ENCODE measurements at places on chromosomes 16 and 17.
A peak's percentile ranks its signal among the peaks of the same experiment; 100 is the strongest.

DNA sequence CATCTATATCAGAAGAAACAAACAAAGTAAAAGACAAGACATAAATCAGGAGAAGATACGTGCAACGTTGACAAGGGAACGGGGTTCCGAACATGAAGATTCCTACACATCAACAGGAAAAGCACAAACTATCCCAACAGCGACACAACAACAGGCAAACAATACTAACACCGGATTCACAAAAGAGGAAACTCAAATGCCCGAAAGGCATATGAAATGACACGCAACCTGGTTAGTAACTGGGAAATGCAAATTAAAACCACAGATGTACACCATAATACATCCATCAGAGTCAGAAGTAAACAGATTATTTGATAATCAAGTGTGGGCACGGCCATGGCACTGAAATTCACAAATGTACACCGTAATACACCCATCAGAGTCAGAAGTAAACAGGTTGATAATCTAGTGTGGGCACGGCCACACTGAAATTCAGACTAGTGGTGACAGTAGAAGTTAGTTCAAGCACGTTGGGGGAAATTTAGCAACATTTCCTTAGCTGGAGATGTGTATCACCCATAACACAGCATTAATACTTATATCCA lies 171.9 kb upstream of the RPH3AL start:
- no peak for DNase-seq

GRCh38 chr17:77735081-77735565 lies 223.4 kb upstream of the TNRC6C start:
- DNase-seq, result no peak

- DNase-seq, result no peak
Measured at GRCh38 chr17:34163646-34164045, 91.4 kb upstream of the CCL2 start.

DNA sequence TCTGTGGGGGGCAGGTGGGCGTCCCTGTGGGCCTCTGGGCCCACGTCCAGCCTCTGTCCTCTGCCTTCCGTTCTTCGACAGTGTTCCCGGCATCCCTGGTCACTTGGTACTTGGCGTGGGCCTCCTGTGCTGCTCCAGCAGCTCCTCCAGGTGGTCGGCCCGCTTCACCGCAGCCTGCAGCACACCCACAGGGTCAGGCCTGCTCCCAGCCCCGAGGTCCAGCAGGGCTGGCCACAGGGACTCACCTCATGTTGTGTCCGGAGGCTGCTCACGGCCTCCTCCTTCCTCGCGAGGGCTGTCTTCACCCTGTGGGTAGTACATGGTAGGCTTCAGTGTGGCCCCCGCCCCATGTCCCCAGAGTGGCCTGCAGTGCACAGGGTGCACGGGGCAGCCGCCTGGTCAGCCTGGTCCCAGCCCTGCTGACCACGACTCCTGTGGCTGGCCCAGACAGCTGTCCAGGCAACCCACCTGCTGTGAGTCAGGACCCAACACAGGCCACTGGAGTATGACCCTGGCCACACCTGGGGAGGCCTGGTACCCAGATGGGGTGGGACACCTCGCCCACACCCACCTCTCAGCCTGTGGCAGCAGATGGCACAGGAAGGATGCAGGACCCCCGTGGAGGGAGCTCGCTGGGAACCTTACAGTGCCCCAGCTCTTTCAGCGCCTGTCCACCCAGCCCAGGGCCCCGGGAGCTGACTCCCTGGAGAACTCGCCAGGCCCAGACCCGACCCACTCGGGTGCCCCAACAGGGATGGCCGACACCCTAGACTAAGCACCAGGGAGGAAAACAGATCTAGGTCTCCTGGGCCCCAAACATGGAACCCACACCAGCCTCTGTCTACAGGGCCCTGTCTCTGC lies 23.9 kb upstream of the AATK start:
- no peak for DNase-seq

DNA sequence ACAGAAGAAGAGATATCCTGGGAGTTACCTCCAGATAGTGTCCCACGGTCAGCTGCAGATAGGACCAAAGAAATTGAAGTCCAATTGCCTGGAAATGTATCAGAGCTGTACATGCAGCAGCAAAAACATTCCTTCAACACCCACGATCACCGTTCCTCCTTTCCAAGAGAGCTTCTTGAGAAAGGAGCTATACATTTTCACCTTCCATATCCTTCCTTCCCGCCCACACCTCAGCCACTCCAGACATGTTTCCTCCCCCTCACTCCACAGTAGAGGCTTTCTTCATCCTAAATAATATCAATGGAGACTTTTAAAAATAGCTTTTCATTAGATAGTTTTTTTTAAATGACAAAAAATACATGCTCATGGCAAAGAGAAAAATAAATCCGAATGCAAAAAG lies 87.6 kb downstream of the HS3ST2 start:
- DNase-seq, result no peak

GRCh38 chr16:16143038-16143763 lies 80.1 kb downstream of the ABCC6 start:
- no peak for DNase-seq

DNA sequence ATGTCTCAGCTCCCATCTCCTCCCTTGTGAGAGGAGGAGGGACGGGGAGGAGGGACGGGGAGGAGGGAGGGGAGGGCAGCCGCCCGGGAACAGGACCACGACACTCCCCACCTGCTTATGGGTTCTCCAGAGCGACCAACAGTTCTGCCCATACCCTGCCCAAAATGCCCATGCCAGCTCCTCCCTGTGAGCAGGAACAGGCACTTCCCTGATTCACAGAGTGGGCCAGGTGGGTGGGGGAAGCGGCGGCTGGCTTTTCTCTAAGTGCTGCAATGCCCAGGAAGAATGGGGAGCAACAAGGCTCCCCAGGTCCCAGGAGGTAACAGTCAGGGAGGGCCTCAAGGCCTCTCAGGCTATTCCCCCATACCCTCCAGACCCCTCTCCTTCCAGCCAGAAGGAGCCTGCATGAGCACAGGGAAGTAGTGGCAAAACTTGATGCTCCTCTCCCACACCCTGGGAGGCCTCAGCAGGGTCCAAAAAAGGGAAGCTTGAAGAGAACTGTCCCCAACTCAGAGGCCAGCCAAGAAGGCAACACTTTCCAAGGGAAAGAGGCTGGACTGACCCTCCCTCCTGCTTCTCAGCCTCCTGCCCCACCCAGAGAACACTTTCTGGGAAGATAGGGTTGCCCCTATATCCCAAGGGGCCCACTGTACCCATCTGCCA lies 53.8 kb downstream of the MYO18A start:
- DNase-seq, result no peak

- peak; percentile 45 for DNase-seq
Measured at GRCh38 chr17:50087246-50087911, 7.8 kb upstream of the PDK2 start.

DNA sequence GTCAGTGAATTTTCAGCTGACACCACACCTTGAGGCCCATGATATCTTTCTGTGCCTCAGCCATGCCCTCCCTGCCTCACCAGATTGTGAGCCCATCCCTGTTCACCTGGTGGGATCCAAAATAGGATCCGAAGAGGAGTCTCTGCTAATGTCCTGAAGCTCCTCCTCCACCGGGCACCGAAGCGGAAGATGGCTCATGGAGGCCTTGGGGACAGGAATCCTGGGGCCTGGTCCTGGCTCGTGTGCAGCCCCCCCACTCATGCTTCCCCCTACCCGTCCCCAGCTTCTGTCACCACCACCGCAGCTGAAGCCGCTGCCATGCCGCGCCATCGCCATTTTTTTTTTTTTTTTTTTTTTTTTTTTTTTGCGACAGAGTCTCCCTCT lies 1683.4 kb downstream of the TP53TG3F start:
- no peak for DNase-seq

DNA sequence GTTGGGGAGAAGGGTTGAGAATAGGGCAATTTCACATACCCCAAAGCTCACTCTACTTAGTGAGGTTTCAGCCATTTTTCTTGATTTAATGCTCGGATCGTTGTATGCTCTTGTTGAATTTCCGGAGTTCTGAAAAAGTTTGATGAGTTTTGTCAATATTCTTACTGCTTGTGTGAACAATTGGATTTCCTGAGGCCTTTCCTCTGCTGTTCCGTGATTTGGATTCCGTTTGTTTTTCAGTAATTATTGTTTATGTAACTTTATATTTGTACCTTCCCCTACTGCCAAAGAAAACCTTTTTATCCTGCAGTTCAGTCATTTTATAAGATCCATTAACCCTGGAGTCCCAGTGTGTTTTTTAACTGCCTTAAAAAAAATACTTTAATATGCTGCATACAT lies 62.9 kb downstream of the PHKB start:
- DNase-seq, result no peak

DNA sequence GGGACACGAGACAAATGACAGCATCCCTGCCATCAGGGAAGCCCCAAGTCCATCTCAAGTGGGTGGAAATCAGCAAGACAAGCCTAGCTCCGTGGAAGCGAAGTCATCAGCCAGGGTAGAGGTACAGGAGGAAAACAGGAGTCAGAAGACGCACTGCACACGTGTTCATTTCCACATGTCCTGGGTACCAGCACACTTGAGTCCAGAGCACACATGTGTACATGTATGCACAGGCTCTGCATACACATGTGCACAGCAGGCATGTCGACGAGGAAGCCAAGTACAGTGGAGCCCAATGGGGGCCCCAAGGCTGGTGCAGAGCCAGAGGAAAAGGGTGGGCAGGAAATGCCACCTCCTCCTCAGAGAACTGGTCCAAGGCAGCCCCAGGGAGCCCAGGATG lies 75.9 kb downstream of the ZNF423 start:
- DNase-seq, result no peak

DNA sequence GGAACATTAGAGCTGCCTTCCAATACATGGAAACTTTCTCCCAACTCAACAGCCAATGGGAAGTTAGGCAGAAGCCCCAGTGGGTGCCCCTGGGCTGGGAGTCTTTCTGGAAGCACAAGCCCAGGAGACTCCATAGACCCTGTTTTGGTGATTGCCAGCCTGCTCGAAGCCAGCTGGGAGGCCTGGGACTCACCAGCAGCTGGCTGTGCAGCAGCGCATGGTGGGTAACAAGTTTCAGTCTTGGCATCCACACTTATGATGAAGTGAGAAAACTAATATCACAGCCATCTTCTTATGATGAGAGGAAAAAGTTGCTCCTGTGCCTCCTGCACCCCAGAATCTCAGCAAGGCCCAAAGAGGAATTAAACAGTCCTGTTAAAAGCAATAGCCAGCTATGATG lies 522.5 kb upstream of the CDH5 start:
- no peak for DNase-seq

DNA sequence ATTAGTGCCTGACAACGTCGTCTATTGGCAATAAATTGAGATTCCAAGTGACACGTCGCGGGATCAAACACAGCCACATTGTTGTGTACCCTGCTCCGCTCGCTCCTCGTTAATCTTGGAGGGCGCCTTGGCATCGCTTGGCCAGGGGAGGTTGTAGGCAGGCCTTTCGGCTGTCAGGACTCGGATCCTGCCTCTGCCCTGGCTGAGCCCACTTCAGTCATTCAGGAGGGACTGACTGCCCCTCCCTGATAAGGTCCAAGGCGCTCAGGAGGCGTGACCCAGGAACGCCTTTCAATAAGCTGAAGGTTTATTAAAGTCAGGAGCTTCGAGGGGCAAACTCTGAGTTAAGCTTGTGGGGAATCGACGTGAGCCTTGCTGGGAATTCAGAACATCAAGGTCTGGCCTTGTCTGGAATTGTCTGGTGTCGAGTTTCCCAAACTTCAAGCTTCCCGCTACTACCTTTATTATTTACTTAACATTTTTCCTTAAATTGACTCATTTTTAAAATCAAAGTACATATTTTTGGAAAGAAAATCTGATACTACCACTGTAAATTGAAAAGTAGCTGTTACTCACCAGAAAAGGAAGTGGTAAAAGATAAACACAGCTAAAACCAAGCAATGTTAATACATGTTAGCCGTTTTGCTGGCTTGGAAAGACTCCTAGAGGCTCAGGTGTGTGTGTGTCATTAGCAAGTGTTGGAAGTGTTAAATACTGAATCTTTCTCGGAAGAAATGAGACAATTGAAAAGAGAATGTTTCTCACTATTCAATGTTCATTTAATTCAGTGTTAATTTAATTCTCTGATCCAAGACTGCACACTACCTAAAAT lies 5.3 kb upstream of the IRX3 start:
- DNase-seq, result no peak

DNA sequence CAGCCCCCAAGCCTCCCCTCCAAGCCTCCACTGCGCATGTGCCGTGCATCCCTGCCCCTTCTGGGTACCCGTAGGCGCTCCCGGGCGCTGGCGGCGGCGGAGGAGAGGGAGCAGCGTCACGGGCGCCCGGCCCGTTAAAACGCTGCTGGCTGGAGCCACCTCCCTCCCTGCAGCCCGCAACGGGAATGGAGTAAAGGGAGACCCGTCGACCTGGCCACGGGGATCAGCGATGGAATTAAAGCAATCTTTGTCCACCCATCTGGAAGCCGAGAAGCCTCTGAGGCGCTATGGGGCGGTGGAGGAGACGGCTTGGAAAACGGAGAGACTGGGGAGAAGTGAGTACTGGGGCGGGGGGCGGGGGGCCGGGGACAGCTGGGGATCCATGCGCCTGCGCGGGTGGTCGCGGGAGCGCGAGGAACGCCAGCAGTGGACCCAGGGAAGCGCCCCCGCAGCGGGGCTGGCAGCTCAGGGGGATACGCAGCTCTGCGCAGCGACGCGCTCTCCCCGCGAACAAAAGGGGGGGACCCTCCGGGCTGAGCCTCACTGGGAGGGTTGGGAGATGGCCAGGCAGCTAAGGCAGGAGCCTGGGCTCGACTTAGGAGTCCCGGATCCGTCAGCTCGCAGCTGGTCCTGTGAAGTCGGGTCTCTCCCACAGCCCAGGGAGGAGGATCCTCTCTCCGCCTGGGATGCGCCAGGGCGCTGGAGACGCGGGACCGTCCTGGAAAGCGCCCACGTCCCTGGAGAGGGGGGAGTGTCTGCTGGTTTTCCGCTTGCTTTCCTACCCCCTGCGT lies at the start of gene BMERB1:
Gene BMERB1 (plus strand): TSS at position 164 of the 791 bp plus-strand sequence. CDS start 66 bp downstream, at position 230.
- DNase-seq, result no peak

All from activated naive CD4-positive, alpha-beta T cell (primary cell).